Stimulated activated CD8-positive, alpha-beta memory T cell treated with anti-CD3 and anti-CD28 coated beads, Interleukin-4, amount 100 ng/mL, for 4 hours (primary cell): ENCODE measurements at places on chromosomes 5 and 9.

GRCh38 chr9:79807971-79808370 lies 236.2 kb downstream of the TLE4 start:
- DNase-seq = no peak

DNA sequence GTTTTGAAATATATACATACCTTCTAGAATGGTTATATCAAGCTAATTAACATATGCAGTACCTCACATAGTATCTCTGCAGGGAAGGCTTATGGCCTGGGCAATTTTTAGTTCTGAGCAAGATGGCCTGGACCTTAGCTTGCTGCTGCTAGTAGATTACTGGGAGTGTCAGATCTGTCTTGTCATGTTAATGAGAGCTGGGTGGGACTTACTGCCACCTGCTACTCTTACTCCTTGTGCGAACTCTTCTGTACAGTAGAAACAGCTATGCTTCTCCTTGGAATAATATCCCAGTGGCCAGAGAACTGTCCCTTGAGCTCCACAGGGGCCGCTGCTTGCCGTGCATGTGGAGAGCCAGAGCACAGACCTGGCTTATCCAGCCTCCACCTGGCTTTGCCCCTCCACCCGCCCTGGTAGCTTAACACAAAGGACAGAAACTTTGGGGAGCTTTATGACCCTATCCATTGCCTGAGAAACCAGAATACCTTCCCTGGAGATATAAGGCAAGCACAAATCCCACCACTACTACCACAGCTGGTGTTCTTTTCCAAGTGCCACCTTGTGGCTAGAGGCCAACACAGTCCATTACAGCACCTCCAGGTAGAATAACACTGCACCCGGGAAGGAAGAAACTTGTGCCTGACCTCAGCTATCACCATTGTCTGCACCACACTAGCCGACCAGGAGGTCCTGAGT lies 74.4 kb upstream of the RUSC2 start:
- DNase-seq = no peak

- DNase-seq = no peak
These were observed 288.3 kb downstream of the SLF1 start for GRCh38 chr5:94906750-94907149.

- no peak for DNase-seq
These were observed at the start of gene MGAT4B for GRCh38 chr5:179806250-179807048. Gene MGAT4B (minus strand): TSS chr5:179806866. CDS start chr5:179806583, 283 bp downstream.

GRCh38 chr5:168327019-168327421 lies 35.6 kb downstream of the WWC1 start:
- DNase-seq = no peak

DNA sequence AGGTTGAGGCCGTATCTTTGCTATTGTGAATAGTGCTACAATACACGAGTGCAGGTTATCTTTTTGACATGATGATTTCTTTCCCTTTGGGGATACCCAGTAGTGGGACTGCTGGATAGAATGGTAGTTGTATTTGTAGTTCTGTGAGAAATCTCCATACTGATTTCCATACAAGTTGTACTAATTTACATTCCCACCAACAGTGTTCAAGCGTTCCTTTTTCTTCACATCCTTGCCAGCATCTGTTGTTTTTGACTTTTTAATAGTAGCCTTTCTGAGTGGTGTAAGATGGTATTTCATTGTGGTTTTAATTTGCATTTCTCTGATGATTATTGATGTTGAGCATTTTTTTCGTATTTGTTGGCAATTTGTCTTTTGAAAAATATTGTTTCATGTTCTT lies 41.4 kb downstream of the CNOT6 start:
- DNase-seq = no peak

- DNase-seq = no peak
These were observed 5.5 kb downstream of the NSMF start for GRCh38 chr9:137453643-137454081.

- no peak for DNase-seq
These were observed 176.9 kb upstream of the WWC1 start for GRCh38 chr5:168114444-168115017.

GRCh38 chr5:135632798-135633197 lies 54.0 kb upstream of the CXCL14 start:
- no peak for DNase-seq

DNA sequence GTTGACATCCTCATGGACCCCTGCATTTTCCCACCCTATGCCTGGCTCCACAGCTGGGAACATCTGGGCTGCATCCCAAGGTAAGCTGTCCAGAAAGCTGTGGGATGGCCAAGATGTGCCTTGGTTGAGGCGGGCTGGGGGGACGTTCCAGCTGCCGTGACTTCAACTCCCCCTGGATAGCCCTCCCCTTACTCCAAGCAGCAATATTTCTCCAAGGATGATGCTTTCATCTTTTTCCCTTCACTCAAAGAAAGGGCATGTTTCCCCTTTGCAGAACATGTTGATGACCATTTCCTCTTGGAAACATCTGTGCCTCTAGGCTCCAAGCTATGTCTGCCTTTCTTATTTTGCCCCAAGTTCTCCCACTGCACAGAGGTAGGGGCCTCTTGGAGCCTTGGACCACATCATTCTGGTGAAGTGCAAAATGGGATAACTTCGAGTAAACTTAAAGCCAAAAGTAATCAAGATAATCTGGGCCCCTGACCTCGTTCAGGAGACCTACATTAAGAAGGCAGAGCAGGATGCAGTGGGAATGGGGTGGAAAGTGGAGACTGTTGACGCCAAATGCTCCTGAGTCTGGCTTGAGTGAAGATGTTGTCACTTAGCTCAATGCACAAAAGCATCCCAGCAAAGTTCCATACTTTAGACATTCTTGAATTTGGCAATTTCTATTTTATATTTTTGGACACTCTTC lies 175.2 kb downstream of the GAS1 start:
- no peak for DNase-seq

DNA sequence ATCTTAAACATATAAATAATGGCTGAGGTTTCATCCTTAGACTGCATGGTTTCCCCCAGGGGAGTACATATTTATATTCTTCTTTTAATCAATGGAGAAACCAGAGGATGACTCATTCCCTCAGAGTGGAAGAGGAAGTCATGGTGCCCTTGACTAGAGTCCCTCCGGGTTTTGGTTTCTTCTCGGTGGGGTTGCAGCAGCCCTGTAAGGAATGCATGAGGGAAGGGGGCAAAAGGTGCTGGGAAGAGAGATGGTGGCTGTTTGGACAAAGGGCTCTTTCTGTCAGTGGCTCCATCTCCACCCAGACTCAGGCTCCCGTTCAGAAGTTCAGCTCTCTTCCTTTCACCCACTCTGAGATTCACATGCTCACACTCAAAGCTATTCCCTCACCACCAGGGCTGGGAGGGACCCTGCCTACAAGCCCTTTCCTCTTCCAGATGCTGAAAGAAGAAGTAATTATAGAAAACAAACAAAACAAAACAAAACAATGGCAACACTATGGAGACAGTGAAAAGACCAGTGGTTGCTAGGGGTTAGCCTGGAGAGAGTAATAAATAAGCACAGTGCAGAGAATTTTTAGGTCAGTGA lies 129.8 kb upstream of the IL12B start:
- no peak for DNase-seq

DNA sequence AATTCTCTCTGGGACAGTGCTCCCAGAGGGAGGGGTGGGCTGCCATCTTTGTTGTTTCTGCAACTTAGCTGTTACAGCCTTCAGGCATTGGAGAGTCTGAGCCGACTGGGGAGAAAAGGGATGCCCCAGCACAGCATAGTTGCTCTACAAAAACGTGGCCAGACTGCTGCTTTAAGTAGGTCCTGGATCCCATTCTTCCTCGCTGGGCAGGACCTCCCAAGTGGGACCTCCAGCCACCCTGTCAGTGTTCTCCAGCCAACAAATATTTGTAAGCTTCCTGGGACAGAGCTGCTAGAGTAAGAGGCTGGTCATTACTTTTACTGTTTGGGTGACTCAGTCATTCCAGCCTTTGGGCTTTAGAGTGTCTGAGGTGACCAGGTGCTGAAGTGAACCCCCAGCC lies 292.7 kb upstream of the NREP start:
- no peak for DNase-seq

- DNase-seq = no peak
These were observed 63.3 kb upstream of the DPYSL3 start for GRCh38 chr5:147573211-147573610.
